ENCODE measurements at places on chromosomes 2 and 18. TPM values are rescaled to one million over a fixed set of nuclear protein-coding genes. Genes with fewer than 3 reads are reported as not detected.

- DNase-seq, result no peak
Observed at GRCh38 chr2:195636890-195637289, 20.1 kb upstream of the SLC39A10 start.

TLX2 gene
- total RNA-seq, result 1.3 TPM

GRCh38 chr18:55422456-55423180, 165.4 kb downstream of the TCF4 start:
- DNase-seq, result no peak

- no peak for DNase-seq
Observed at GRCh38 chr2:17719562-17720371, 33.8 kb downstream of the SMC6 start.

- DNase-seq, result no peak
Observed at GRCh38 chr2:196427986-196428634, 211.4 kb upstream of the CCDC150 start.

SPC25 gene
- total RNA-seq, result 40.1 TPM

SEPTIN10 gene
- total RNA-seq, result not detected

DNA sequence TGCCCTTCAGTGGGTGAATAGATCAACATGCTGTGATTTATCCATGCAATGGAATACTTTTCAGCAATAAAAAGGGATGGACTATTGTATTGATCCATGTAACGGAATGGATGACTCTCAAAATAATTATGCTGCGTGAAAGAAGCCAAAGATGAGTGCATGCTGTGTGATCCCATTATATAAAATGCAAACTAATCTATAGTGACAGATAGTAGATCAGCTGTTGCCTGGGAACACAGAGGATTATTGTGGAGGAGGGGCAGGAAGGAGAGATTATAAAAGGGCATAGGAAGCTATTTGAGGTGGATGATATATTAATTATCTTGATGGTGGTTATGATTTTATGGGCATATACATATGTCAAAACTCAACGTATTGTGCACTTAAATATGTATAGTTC, 55.5 kb upstream of the ADAM23 start:
- no peak for DNase-seq

GRCh38 chr2:136131961-136132824, 14.2 kb upstream of the CXCR4 start:
- DNase-seq, result peak; percentile 75

ITGB6 gene
- total RNA-seq, result not detected

- no peak for DNase-seq
Observed at GRCh38 chr18:70160073-70160678, 45.3 kb downstream of the RTTN start.

MYL12A gene
- total RNA-seq, result 722 TPM
